ENCODE measurements at places on chromosomes 16 and 17.

DNA sequence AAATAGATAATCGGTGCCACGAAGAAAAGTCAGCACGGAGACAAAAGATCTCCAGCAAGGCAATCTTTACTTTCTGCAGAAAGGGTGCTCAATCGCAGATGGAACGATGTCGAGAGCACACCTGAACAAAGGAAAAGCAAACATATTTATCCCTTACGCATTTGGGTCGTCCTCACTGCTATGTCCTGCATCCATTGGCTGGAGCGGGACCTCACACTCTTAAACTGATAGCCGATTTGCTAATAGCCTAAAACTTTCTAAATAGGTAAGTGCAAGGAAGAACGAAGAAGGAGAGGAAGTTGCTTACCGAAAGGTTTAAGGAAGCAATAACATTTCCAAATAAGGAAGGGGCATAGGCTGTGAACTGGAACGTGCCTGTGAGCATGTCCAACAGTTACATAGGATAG, 1.2 kb upstream of the AKAP10 start:
- DNase-seq, result no peak

DNA sequence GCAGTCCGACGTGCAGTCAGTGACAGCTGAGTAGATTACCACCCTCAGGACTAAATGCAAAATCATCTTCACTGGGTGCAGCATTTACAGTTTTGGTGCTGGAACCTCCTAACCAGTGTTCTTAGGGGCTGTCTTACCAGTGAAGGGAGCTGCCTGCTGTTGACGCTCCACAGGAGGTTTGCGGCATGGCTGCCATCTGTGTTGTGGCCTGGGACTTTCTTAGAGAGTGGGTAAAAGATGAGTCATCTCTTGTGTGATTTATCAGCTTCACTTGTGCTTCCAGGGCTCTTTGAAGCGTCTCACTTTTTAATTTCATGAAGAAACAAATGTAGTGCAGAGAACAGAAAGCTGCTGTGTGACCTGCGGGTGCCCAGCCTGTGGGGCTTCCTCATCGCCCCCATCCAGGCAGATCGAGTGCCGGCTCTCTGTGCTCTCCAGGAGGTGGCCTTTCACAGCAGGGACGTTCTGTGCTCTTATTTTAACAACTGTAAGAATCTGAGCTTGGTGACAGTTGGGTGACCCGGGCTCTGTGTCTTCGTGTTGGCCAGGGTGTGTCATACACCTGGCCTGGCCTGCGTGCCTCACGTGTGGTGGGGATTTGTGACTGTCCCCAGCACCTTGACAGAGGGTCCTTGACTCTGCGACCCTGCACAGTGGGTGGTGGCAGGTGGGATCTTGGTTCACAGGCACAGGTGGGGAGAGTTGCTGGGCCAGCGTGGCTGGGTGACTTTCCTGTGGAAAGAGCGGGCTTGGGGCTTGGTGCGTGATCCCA, 24.3 kb upstream of the ZNF750 start:
- DNase-seq, result peak; percentile 24

- no peak for DNase-seq
Measured at GRCh38 chr17:222172-222571, 40.7 kb upstream of the DOC2B start.

GRCh38 chr16:87295259-87295658, 21.9 kb downstream of the C16orf95 start:
- DNase-seq, result no peak

- DNase-seq, result no peak
Measured at GRCh38 chr17:14078027-14078426, 8.7 kb downstream of the COX10 start.

DNA sequence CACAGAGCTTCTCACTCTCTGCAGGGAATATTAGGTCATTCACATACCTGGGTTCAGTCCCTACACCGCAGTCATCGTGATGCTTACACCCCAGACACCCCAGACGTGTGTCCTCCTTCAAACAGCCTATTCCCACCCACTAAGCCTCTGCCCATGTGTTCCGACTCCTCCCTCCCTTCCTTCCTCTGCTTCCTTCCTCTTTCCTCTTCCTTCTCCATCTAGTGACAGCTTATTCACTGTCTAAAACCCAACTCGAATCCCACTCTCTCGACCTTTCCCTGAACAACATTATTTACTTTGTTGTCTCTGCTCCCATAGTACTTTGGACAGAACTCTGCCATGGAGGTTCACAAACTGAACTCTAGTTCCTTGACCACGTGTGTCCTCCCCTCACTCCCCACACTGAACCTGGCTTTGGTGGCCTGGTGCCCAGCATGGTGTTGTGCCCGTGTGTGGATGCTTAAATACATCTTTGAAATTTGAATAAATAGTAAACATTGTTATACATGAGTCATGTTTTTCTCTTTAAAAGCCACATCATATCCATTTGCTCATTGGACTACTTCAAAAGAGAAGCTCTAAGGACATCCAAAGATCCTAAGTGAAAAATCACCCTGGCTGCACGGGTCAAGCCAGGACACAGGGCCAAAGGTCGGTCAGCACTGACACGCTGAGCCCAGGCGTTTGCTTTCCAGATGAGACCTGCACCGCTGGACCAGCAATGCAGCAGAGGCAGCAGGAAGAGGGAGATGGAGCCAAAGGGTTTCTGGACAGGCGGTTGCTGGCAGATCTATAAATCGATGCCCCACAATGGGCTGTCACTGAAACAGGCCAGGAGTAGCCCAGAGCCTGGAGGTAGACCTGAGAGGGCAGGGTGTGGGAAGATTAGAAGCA, 14.1 kb upstream of the G6PC1 start:
- DNase-seq, result no peak

- no peak for DNase-seq
Measured at GRCh38 chr17:34442387-34443111, 79.5 kb upstream of the CCL1 start.

DNA sequence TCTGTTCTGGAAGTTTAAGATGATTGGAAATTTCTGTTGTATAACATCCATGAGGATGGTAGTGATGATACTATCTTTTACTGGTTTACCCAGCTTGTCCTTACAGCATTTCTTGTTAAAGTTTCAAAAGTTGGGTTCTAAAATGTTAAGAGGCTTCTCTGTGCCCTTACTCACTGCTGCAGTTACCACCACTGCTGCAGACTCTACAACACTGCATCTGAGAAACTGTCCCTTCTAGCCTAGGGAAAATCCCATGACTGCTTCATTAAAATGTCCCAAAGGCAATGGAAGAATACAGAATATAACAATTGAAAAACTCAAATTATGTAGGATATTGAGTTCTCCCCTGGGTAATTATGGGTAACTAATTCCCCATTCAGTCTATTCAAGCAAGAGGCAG, 3.8 kb upstream of the NSRP1 start:
- no peak for DNase-seq

DNA sequence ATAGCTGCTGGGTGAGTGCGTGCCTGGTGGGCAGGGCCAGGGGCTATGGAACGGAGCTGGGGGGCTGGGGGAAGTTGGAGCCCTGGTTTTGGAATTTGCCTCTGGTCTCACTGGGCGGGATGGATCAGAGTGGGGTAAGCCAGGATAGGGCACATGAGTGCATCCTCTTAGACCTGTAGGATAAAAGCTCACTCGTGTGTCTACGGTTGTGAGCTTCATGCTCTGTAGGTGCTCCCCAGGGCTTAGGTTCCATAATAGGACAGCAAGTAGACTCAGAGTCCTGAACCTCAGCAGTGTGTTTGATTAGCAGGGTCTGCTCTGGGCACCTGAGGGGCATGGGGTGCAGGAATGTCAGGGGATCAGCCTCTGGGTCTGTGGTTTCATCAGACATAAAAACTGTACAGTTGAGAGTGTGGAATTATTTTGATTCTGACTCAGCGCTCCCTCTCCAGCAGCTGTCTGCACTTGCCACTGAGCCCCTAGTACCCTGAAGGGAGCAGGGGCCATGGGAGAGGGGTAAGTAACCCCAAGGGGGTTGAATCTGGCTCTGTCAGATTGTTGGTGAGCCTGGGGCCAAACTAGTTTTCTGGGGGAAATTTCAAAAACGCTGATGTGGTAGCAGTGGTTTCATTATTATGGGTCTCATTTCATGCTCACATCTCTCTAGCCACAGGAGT, 84.2 kb upstream of the LGALS9 start:
- no peak for DNase-seq

GRCh38 chr16:57623251-57624043, 5.0 kb upstream of the ADGRG1 start:
- no peak for DNase-seq

- DNase-seq, result no peak
Measured at GRCh38 chr17:40524243-40524965, 23.0 kb upstream of the TNS4 start.

DNA sequence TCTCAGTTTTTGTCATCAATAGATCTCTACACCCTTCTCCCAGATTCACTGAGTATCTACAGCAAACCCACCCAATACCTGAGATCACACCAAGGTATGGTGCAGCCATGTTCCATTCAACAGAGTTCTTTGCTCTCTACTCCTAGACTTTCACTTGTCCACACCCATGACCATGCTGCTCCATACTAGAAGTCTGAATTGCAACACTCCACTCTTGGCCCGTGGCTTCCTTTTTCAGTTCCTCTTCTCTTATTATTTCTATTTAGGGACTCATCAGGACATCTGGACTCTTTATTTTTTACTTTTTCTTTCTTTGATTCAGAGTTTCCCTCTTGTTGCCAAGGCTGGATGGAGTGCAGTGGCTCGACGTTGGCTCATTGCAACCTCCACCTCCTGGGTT, 37.1 kb downstream of the YWHAE start:
- DNase-seq, result no peak

DNA sequence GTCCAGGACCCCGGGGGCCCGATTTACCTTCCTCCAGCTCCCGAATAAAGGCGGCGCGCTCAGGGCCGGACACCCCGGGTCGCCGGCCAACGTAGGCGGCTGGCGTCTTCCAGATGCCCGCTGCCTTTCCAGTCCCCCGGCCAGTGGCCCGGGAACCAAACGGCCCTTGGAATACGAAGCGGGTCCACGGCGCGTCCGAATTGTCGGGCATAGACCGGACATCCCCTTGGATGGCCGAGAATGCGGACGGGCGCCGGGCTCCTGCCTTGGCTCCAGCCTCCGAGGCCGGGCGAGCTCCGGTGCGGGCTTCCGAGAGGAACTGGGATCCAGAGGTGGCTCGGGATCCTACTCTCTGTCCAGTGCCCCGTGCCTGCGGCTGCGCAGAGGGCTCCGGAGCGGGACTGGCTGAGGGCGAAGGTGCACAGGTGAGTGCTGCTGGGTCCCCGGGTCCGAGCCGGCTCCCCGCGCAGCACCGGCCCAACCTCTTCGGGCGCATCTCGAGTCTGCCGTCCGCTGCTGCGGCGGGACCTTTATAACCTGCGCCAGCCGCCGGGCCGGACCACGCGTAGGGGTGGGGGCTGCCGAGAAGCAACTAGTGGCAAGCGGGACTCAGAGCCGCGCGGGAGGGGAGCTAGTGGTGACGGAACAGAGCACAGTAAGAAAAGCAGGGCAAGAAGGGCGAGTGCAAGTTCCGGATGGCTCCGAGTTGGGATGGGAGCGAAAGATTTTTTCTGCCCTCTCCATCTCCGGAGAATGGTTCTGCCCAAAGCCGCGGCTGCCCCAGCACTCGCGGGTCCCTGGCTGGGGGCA, at the start of gene HAP1:
Gene HAP1, minus strand, starts transcription at position 505 of the 810 bp plus-strand sequence. Its CDS starts 9 bp downstream, at position 496.
- DNase-seq, result no peak

DNA sequence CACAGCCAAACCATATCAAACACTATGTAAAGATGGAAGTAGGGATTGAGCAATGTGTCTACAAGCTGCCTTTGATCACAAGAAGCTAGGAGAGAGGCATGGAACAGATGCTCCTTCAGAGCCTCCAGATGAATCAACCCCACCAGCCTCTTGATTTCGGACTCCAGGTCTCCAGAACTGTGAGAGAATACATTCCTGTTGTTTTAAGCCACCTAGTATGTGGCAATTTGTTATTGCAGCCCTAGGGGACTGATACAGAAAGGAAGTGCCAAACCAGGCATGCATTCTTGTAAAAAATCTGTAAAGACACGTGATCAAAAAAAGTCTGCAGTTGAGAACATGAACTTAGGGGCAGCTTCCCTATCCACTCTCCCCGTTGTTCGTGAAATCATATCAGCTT, 91.1 kb downstream of the C17orf67 start:
- no peak for DNase-seq

- no peak for DNase-seq
Measured at GRCh38 chr16:9345046-9345445, 253.6 kb downstream of the HAPSTR1 start.

GRCh38 chr16:57911743-57912142, 59.2 kb downstream of the CNGB1 start:
- DNase-seq, result no peak

GRCh38 chr16:51849715-51850114, 697.2 kb downstream of the TOX3 start:
- DNase-seq, result no peak

- no peak for DNase-seq
Measured at GRCh38 chr17:73489991-73490390, 154.3 kb downstream of the SDK2 start.

- DNase-seq, result no peak
Measured at GRCh38 chr17:17528696-17529652, 32.8 kb upstream of the RASD1 start.

DNA sequence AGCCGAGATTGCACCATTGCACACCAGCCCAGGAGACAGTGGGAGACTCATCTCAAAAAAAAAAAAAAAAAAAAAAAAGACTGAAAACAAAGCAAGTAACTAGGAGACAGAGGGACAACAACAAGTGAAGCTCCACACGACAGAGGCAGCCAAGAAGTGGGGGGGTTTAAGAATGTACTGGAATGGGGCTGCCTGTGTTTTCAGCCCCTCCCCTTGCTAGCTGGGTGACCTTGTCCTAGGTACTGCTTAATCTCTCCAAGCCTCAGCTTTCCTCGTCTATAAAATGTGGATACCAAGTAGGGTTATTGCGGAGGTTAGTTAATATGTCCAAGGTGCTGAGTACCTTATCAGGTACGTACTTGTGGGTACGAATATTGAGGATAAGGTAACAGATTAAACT, 163.8 kb upstream of the CACNG5 start:
- DNase-seq, result no peak

GRCh38 chr17:43308999-43309398, 75.2 kb upstream of the RNU2-1 start:
- DNase-seq, result no peak

DNA sequence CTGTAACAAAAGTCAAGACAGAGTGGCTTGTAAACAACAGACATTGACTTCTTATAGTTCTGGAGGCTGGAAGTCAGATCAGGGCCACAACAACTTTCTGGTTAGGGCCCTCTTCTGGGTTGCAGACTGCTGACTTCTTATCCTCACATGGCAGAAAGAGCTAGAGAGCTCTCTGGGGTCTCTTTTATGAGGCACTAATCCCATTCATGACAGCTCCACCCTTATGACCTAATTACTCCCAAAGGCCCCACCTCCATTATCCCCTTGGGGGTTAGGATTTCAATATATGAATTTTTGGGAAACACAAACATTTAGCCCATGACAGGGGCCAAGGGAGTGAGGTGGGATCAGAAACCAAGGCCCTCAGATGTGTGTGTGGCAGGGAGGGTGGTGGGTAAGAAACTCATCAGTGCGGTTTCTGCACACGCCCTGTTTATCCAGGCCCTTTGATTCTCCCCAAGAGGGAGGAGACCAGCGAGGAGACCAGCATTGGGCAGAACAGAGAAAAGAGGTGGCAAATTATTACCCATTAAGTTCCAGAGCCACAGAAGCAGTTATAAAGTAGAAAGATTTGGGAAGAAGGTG, 74.8 kb downstream of the UTP18 start:
- no peak for DNase-seq

All from NCI-H446 (cell line).